ENCODE measurements at places on chromosomes 16 and 17.

GRCh38 chr16:4925791-4926190 is 11.2 kb downstream of the PPL start:
- no peak for DNase-seq

DNA sequence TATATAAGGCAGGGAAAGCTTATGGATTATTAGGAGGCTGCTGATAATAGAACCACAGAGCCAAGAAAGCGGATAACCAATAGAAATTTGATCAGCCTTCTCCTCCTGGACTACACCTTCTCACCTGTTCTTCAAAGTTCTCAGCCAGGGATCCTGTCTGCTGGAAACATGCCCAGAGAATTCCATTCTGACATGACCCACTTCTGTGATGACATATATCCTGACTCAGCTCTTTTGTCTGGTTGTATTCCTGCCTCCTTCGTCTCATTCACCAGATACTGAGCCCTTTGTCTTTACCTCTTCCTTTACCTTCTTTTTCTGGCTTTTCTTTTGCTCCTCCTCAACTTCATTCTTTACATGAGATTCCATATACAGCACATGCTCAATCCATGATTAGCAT is 576.1 kb downstream of the CDH11 start:
- no peak for DNase-seq

- no peak for DNase-seq
Measured at GRCh38 chr16:20937736-20938135, 37.2 kb downstream of the LYRM1 start.

- DNase-seq, result peak; percentile 62
Measured at GRCh38 chr17:35849469-35850348, 19.0 kb downstream of the HEATR9 start.

- no peak for DNase-seq
Measured at GRCh38 chr16:29916979-29917378, 9.0 kb downstream of the KCTD13 start.

DNA sequence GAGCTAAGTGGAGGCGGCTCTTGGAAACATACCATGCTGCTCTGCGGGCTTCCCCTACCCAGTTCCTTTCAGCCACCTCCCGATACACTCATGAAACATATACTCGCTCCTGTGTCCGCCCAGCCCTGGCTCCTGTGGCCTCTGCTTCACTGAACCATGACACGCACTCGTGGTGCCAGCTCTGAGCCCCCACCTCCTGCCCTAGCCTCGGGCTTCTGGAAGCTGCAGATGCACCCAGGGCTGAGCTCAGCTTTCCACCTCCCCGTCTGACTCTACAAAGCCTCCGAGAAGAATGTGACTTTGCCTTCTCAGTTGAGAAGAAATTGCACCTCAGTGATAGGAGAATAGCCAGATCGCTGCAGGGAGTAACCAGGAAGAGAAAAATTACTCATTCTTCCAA is 11.0 kb downstream of the CALB2 start:
- no peak for DNase-seq

DNA sequence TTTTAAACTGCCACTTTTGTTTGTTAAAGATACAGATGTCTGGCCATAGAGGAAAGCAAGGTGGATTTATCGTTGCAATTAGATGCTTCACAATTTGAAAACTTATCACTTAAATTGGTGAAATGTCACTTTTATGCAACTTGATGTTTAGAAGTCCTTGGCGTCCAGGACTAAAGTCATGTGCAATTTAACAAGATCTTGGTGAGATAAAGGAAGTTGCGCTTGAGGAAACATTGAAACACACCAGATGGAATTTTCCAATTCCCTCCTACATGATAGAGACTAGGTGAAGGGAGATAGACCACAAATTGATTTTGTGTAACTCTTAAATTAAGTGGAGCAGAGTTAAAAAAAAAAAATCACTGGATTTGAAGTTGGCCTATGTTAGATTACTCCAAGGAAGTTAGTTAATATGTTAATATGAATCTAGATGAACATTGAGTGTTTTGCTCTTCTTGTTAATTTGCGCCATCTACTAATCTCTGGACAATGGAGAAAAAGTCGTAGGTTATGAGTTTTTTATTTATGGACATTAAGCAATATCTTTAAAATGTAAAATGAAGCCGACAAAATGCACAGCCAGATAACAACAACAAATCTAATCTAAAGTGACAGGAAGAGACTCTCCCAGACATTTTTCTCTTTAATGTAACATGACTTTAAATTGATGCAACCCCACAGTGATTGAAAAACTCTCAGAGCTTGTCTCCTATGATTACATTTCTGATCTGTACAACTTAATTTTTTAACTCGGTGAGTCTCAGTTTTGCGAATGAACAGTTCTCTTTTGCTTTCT is 119.6 kb downstream of the WWOX start:
- no peak for DNase-seq

GRCh38 chr17:64732336-64733006 is 70.4 kb upstream of the SMURF2 start:
- no peak for DNase-seq

GRCh38 chr16:70646260-70647241 is at the start of gene IL34:
Gene IL34 (plus strand): TSS chr16:70646559. CDS start chr16:70646948, 389 bp downstream.
- DNase-seq, result no peak

DNA sequence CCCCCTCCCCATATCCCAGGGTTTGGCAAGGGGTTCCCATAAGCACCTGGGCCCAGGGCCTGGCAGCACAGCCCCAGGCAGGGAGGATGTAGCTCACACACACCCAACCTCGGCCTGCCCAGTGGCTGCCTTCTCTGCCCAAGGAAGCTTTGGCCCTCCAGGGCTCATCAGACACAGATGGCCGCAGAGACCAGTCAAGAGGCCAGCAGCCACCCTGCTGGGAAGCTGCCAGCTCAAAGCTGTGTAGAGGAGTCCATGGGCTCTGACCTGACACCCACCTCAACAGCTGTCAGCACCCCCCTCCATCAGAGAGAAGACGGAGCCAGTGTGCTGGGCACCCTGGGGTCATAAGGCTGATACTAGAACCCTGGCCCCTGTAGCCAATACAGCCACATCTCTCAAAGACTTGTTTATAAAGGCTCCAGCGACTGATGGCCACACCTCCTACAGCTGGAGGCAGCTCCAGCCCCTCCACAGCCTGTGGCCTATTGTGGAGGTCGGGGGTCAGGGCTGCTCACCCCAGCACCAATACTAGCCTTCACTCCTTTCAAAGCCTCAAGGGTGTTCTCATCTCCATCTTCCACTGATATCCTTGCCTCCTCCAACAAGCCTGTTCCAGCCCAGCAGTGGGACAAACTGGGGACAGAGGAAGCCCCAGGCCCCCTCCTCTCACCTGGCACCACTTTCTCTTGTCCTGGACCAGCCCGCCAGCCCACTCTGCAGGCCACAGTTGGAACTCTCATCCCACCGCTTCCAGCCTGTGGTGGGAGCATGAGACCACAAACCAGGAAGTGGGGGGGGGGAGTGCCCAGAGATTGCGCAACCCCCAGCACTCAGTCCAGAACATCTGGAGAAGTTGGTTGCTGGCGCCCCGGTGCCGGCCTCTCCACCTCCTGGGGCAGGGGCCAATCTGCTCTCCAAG is 2.2 kb upstream of the MPG start:
- DNase-seq, result peak; percentile 80

DNA sequence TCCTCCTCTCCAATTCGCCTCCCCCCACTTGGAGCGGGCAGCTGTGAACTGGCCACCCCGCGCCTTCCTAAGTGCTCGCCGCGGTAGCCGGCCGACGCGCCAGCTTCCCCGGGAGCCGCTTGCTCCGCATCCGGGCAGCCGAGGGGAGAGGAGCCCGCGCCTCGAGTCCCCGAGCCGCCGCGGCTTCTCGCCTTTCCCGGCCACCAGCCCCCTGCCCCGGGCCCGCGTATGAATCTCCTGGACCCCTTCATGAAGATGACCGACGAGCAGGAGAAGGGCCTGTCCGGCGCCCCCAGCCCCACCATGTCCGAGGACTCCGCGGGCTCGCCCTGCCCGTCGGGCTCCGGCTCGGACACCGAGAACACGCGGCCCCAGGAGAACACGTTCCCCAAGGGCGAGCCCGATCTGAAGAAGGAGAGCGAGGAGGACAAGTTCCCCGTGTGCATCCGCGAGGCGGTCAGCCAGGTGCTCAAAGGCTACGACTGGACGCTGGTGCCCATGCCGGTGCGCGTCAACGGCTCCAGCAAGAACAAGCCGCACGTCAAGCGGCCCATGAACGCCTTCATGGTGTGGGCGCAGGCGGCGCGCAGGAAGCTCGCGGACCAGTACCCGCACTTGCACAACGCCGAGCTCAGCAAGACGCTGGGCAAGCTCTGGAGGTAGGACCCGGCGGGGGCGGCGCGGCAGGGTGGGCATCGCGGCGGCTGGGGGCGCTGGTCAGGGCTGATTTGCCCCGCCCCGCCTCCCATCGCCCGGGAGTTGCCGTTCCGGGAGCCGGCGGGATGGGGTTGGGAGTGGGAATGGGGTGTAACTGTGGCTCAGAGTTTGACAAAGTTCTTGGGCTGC is 567 bp downstream of the SOX9 start:
- DNase-seq, result no peak

DNA sequence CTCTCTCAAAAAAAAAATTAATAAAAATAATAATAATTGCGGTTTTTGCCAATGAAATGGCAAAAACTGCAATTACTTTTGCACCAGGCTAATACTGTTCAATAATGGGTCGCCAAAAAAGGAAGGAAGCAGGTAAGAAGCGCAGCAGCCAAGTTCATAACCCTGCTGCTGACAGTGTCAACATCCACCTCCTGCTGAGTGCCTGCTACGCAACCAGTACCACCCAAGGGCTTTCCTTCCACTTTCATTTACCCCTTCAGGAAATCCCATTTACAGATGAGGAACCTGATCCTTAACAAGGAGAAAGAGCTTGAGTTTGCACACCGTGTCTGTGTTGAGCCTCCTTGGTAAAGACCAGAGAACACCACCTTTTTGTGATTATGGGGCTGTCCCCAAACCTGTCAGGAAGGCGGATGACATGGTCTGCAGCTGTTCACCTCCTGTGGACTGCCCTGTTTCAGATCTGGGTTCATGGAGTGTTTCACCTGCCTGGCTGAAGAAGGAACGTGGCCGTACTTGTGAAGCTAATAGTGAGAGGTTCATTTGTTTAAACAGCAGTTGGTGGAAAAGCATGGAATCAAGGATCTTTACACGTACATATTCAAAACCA is 378.0 kb downstream of the SLC39A11 start:
- no peak for DNase-seq

DNA sequence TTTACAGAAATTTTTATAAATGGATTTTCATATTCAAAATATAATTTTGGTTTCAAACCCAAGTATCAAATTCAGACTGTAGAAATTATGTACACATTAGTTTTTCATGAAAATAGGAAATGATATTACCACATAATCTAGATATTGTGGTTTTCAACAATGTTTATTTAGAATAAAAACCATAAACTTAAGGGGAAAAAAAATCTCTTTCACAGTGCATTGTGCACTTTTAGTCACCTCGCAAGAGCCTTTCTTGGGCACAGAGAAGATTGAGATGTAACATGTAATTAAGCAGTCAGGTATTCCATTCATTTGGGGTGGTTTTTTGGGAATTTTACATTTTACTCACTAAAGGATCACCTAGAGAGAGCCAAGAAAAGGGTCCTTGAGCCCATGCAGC is 104.0 kb downstream of the TANC2 start:
- DNase-seq, result no peak

- no peak for DNase-seq
Measured at GRCh38 chr16:67441907-67442306, 11.0 kb downstream of the HSD11B2 start.

GRCh38 chr17:73639322-73639721 is 4.9 kb downstream of the SDK2 start:
- DNase-seq, result no peak

DNA sequence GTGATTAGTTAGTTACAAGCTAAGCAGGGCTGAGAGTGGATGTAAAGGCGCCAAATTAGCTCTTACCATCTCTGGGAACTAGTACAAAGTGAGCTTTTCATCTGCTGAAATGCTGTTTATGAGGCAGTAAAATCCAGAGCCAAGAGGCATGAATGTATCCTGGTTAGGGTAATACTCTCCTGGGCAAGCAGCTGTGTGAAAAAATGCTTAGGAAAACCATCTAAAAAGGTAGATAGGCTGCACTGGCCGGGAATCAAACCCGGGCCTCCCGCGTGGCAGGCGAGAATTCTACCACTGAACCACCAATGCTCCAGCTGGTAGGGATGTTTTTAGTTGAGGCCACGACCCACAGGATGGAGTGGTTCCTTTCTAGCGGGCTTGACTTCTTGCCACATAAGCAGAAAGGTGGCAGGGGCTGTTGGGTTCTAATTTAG is 23.0 kb downstream of the VAC14 start:
- DNase-seq, result no peak

- no peak for DNase-seq
Measured at GRCh38 chr17:42098730-42099399, 592 bp upstream of the ZNF385C start.

DNA sequence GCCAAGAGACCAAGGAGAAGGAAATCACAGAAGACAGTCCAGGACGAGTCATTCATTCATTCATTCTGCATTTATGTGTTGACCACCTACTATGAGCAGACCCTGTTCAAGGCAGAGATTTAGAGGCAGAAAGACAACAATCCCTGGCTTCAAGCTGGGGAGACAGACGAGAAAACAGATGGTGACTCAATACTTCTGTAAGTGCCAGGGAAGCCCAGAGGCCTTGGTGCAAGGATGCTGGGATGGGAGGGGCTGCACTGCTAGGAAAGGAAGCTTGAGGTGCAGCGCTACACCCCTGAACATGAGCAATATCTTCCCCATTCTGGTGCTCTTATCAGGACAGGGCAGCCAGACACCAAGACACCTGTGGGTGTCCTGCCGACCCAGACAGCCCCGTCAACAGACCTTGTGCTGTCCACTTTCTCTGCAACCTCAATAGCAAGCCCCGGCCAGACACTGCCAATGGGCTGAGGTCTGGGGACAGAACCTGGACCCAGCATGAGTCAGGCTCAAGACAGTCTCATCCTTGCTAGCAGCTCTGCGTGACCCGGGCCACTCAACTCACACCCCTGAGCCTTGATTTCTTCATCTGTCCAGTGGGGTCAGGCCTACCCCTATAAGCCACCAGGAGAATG is 163.5 kb downstream of the COPRS start:
- no peak for DNase-seq

DNA sequence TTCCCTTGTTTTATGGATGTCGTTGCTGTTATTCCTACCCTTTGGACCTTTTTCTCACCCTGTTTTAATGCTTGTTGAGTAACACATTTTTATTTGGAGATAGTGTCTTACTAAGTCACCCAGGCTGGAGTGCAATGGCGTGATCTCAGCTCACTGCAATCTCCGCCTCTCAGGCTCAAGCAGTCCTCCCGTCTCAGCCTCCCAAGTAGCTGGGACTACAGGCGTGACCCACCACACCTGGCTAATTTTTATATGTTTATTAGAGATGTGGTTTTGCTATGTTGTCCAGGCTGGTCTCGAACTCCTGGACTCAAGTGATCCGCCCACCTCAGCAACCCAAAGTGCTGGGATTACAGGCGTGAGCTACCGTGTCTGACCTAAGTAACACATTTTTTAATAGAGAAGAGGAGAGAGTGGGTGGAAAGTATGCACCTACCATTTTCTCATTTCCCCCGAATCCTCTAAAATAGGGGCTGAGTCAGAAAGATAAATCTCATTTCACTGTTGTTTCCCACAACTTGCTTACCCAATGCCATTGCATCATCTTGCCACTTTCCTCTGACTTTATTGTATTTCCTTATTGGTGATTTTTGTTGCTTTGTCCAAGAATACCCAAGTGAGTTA is 7.0 kb downstream of the DHX40 start:
- no peak for DNase-seq

All from HTR-8/SVneo (cell line).